ENCODE measurements at places on chromosomes 2 and 18. TPM values are rescaled to one million over a fixed set of nuclear protein-coding genes. Genes with fewer than 3 reads are reported as not detected.

GRCh38 chr18:13793819-13794218, 30.1 kb upstream of the MC5R start:
- H3K27me3 ChIP-seq = peaks cover 4% of the 10 kb centered on the region
- no peaks in the 10 kb centered on the region for H3K4me1 ChIP-seq
- H3K36me3 ChIP-seq = no peaks in the 10 kb centered on the region
- DNase-seq = no peak
- no peak overlapping the region for H3K27ac ChIP-seq
- no peak overlapping the region for H3K4me3 ChIP-seq

GRCh38 chr2:158894078-158894477, 74.4 kb upstream of the TANC1 start:
- no peak overlapping the region for H3K4me3 ChIP-seq
- no peak for DNase-seq
- no peak overlapping the region for H3K27ac ChIP-seq
- H3K27me3 ChIP-seq = no peaks in the 10 kb centered on the region
- no peaks in the 10 kb centered on the region for H3K36me3 ChIP-seq
- no peaks in the 10 kb centered on the region for H3K4me1 ChIP-seq

DNA sequence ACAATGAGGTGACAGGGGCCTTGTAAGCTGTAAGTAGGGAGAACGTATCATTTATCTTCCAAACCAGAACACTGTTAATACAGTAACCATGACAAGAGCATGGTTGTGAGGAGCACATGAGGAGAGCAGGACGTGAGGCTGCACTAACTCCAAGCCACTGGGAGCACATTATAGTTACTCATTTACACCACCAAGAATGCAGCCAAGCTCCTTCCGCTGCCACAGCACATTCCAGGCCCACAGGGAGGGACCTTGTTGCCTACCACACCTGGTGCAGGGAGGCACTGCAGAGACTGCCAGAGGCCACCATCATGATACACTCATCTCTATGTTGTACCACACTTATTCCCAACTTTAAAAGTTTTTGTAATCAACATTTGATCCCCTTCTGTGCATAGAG, 13.5 kb upstream of the SFXN5 start:
- no peak overlapping the region for H3K27ac ChIP-seq
- H3K4me3 ChIP-seq = no peak overlapping the region
- no peak for DNase-seq

DNA sequence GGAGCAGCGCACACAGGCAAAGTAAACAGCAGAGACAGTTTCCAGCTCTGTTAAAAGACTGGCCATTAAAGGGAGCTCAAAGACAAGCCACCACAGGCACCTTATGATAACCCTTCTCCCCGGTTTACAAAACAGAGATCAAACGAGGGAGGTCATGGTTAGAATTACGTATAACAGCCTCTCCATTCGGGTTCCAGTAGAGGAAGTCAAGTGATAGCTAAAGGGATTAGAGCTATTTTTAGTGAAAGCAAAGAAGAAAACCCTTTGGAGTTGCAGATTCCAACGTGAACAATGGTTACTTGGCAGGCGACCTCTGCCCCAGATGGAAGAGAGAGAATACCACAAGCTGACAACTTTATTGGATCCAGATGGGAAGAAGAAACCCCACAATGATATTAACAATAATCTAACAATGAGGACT, 31.2 kb upstream of the EDAR start:
- no peak for DNase-seq
- no peaks in the 10 kb centered on the region for H3K36me3 ChIP-seq
- no peak overlapping the region for H3K27ac ChIP-seq
- no peaks in the 10 kb centered on the region for H3K4me1 ChIP-seq

GRCh38 chr18:51952844-51953243, 387.2 kb upstream of the DCC start:
- no peaks in the 10 kb centered on the region for H3K27me3 ChIP-seq
- H3K4me3 ChIP-seq = no peak overlapping the region
- DNase-seq = no peak
- no peak overlapping the region for H3K27ac ChIP-seq
- no peaks in the 10 kb centered on the region for H3K36me3 ChIP-seq
- no peaks in the 10 kb centered on the region for H3K4me1 ChIP-seq

GRCh38 chr2:176804392-176804791, 408.2 kb upstream of the HNRNPA3 start:
- H3K4me1 ChIP-seq = no peaks in the 10 kb centered on the region
- H3K27me3 ChIP-seq = no peaks in the 10 kb centered on the region
- H3K36me3 ChIP-seq = no peaks in the 10 kb centered on the region
- no peak for DNase-seq
- no peak overlapping the region for H3K4me3 ChIP-seq

DNA sequence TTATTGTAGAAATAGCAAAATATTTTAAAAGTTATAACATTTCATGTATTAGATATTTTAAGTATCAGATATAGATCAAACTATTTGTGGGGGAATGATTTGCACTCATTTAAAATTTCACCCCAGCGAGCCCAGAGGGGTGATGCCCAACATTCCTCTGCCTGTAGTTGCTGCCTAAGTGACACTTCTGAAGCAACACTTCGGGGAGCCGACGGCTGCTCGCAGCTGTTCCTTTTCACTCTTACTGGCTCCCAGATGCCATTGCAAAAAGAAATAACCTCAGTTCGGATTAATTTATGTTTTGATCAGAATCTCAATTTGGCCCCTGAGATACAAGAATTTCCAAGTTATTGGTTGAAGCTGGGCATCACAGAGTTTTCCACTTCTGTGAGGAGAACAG, 603.8 kb downstream of the PLCL1 start:
- H3K4me1 ChIP-seq = no peaks in the 10 kb centered on the region
- no peak for DNase-seq
- H3K27ac ChIP-seq = no peak overlapping the region
- no peaks in the 10 kb centered on the region for H3K36me3 ChIP-seq

- H3K4me3 ChIP-seq = no peak overlapping the region
- H3K27me3 ChIP-seq = no peaks in the 10 kb centered on the region
- H3K4me1 ChIP-seq = no peaks in the 10 kb centered on the region
- H3K36me3 ChIP-seq = no peaks in the 10 kb centered on the region
- no peak for DNase-seq
Measured at GRCh38 chr18:9055626-9056025, 46.9 kb upstream of the NDUFV2 start.

- no peak overlapping the region for H3K4me3 ChIP-seq
- DNase-seq = no peak
- no peaks in the 10 kb centered on the region for H3K27me3 ChIP-seq
- H3K4me1 ChIP-seq = no peaks in the 10 kb centered on the region
Measured at GRCh38 chr18:37698508-37699040, 133.0 kb upstream of the CELF4 start.

DNA sequence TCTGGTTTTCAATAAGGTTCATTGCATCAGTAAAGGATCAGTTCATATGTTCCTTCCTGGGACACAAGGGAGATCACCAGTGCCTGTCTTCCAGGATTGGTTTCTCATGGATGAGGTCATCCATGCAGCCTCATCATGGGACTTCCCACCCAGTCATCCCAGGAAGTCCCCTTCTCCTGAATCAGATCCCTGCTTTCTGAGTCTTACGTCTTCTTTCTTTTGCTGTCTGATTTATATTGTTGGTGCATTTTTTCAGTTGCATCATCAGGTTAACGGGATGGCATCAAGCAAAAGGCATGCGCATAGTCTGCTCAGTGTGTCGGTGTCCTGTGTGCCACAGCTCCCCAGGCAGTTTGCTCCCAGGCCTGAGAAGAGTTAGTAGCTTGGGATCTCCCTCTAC, 105.9 kb downstream of the SOX11 start:
- DNase-seq = no peak
- no peak overlapping the region for H3K27ac ChIP-seq
- H3K4me1 ChIP-seq = no peaks in the 10 kb centered on the region
- H3K4me3 ChIP-seq = no peak overlapping the region
- no peaks in the 10 kb centered on the region for H3K27me3 ChIP-seq
- H3K36me3 ChIP-seq = no peaks in the 10 kb centered on the region

- H3K27me3 ChIP-seq = no peaks in the 10 kb centered on the region
- DNase-seq = no peak
- no peaks in the 10 kb centered on the region for H3K4me1 ChIP-seq
- H3K36me3 ChIP-seq = no peaks in the 10 kb centered on the region
Measured at GRCh38 chr18:58015065-58015780, 28.8 kb upstream of the NEDD4L start.

- peaks cover 16% of the 10 kb centered on the region for H3K4me1 ChIP-seq
- no peak overlapping the region for H3K27ac ChIP-seq
- H3K36me3 ChIP-seq = no peaks in the 10 kb centered on the region
- peak overlapping the region; percentile 46 for H3K4me3 ChIP-seq
- no peaks in the 10 kb centered on the region for H3K27me3 ChIP-seq
Measured at GRCh38 chr2:161139098-161139987, 20.9 kb upstream of the TANK start.

GRCh38 chr2:10395893-10396292, 52.2 kb downstream of the ODC1 start:
- no peaks in the 10 kb centered on the region for H3K36me3 ChIP-seq
- no peak overlapping the region for H3K27ac ChIP-seq
- no peak overlapping the region for H3K4me3 ChIP-seq
- no peaks in the 10 kb centered on the region for H3K27me3 ChIP-seq
- H3K4me1 ChIP-seq = no peaks in the 10 kb centered on the region

Gene GAL3ST2
- total RNA-seq = not detected

Gene GALR1
- not detected for total RNA-seq

Gene PAPOLG
- total RNA-seq = 8.8 TPM

Gene ABCB11
- 0.12 TPM for total RNA-seq

Gene PROM2
- 0.82 TPM for total RNA-seq

Gene DRC1
- 0.10 TPM for total RNA-seq

Gene CD8B2
- total RNA-seq = not detected
